ENCODE measurements at places on chromosomes 5 and 9.

DNA sequence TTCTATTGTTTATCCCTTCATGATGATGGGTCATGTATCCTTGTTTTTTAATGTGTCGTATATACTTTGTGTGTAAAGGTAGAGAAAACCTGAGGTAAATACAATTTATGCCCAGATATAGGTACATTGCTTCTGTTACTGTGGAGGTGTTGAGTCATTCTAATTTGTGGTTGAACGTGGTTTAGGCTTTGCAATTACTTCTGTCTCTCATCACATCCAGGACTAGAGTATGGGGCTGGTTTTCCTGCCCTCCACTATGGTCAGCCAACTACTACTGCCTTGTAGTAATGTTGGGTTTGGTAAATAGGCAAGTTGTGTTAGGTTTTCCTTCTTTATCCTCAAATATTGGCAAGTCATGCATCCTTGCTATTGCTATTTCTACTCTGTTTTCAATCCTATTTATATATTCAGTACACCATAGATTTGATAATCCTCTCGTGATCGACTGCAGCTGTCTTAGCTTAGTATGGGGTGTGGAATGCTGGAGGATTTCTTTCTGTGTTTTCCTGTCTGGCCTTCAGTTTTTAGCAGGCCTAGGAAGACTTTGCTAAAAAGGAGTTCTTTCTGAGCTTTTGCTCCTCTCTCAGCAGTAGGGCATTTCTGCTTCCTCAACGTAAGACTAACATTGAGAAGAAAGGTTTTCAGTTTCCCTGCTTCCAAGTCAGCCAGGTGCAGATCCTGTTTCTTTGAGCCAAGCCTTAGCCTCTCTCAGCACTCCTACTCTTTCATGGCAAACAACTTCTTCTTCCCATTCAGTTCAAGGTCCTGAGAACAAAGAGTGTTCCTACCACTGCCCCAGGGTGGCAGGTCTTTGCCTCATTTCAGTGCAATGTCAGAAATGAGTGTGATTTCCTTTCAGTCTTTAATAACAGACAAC is 844.4 kb upstream of the CDH18 start:
- DNase-seq = no peak

GRCh38 chr5:16457451-16457850 is 8.1 kb downstream of the ZNF622 start:
- no peak for DNase-seq

GRCh38 chr5:149302641-149303040 is 31.0 kb downstream of the AFAP1L1 start:
- no peak for DNase-seq

- DNase-seq = no peak
Measured at GRCh38 chr5:78760366-78760765, 111.8 kb upstream of the LHFPL2 start.

GRCh38 chr5:149288436-149288835 is 16.8 kb downstream of the AFAP1L1 start:
- no peak for DNase-seq

DNA sequence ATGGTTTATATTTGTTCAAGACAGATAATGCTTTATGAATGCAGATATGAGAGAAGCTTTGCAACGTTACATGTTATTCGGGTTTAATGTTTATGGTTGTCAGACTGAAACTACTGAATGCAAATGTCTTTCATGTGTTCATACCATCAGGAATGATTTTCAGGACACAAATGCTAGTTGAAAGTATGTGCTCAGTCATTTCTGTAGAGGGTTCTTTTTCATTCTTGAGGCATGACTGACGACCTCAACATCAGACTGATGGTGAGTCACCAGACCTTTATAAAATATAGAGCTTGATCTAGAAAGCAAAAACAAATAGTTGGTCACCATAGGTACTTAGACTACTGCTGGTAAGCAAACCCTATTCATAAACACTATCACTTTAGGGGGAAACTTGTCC is 287.3 kb upstream of the NUDT12 start:
- no peak for DNase-seq

- no peak for DNase-seq
Measured at GRCh38 chr9:29389421-29389820, 1816.1 kb upstream of the C9orf72 start.
